ENCODE measurements at places on chromosomes 5 and 9. TPM values are rescaled to one million over a fixed set of nuclear protein-coding genes. Genes with fewer than 3 reads are reported as not detected.
A peak's percentile ranks its signal among the peaks of the same experiment; 100 is the strongest.

The TEX48 gene
- total RNA-seq = not detected

The RASEF gene
- 0.25 TPM for total RNA-seq

The SLC36A2 gene
- not detected for total RNA-seq

GRCh38 chr9:129731477-129732085 is 21.3 kb downstream of the PTGES start:
- H3K36me3 ChIP-seq = no peaks in the 10 kb centered on the region
- peaks cover 2% of the 10 kb centered on the region for H3K27me3 ChIP-seq
- H3K27ac ChIP-seq = no peak overlapping the region
- peaks cover 2% of the 10 kb centered on the region for H3K4me1 ChIP-seq
- no peak for DNase-seq
- H3K4me3 ChIP-seq = no peak overlapping the region

GRCh38 chr9:111621895-111622480 is 9.1 kb upstream of the DNAJC25 start:
- H3K27ac ChIP-seq = no peak overlapping the region
- peak; percentile 43 for DNase-seq
- H3K27me3 ChIP-seq = peaks cover 2% of the 10 kb centered on the region
- no peaks in the 10 kb centered on the region for H3K36me3 ChIP-seq
- no peaks in the 10 kb centered on the region for H3K4me1 ChIP-seq

- no peak overlapping the region for H3K4me3 ChIP-seq
- H3K36me3 ChIP-seq = no peaks in the 10 kb centered on the region
- H3K27ac ChIP-seq = no peak overlapping the region
- DNase-seq = no peak
- no peaks in the 10 kb centered on the region for H3K27me3 ChIP-seq
- peaks cover 16% of the 10 kb centered on the region for H3K4me1 ChIP-seq
Measured at GRCh38 chr5:65986050-65986451, 59.7 kb downstream of the ERBIN start.

DNA sequence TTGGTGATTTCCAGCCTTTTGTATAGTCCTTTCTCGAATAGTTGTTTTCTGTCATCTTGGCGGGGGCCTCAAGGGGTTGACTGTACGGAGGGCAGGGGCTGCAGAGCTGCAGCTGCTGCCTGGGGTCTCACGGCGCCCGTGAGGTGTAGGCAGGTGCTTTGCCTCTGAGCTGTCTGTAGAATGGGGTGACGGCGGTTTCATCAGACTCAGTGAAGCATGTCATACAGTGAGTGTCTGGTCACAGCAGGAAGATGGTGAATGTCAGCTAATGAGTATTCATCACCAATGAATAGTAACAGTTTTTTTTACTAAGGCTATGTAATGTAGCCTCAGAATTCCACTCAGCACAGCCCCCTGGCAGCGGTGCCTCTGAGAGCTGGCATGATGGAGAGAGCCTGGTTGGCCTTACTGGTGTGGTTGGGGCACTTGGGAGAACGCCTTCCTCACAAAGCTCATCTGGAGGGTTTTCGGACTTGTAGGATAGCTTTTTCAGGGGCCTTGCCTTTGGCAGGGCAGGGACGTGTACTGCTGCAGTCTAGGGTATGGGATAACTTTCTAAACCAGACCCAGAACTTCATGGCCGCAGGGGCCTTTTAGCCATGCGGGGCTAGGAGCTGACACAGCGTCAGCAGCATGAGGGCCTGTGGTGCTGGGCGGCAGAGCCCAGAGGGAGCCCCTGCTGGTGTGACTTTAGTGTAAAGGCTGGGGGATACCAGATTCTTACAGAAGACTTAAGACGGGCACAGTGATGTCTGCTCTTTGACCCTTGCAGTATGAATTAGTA is 15.0 kb downstream of the TENT4A start:
- H3K27me3 ChIP-seq = no peaks in the 10 kb centered on the region
- peak overlapping the region; percentile 10 for H3K4me3 ChIP-seq
- no peaks in the 10 kb centered on the region for H3K36me3 ChIP-seq

- no peak overlapping the region for H3K4me3 ChIP-seq
- DNase-seq = no peak
- peaks cover 8% of the 10 kb centered on the region for H3K27me3 ChIP-seq
Measured at GRCh38 chr9:89386206-89386605, 67.9 kb downstream of the SECISBP2 start.

GRCh38 chr5:125837866-125838265 is 585.3 kb upstream of the GRAMD2B start:
- H3K27ac ChIP-seq = no peak overlapping the region
- no peak overlapping the region for H3K4me3 ChIP-seq
- DNase-seq = no peak
- peaks cover 23% of the 10 kb centered on the region for H3K4me1 ChIP-seq
- no peaks in the 10 kb centered on the region for H3K27me3 ChIP-seq
- peaks cover 12% of the 10 kb centered on the region for H3K36me3 ChIP-seq

- no peak overlapping the region for H3K27ac ChIP-seq
- no peak for DNase-seq
- no peak overlapping the region for H3K4me3 ChIP-seq
- H3K27me3 ChIP-seq = peaks cover 7% of the 10 kb centered on the region
Measured at GRCh38 chr9:36812556-36812955, 221.5 kb downstream of the PAX5 start.

DNA sequence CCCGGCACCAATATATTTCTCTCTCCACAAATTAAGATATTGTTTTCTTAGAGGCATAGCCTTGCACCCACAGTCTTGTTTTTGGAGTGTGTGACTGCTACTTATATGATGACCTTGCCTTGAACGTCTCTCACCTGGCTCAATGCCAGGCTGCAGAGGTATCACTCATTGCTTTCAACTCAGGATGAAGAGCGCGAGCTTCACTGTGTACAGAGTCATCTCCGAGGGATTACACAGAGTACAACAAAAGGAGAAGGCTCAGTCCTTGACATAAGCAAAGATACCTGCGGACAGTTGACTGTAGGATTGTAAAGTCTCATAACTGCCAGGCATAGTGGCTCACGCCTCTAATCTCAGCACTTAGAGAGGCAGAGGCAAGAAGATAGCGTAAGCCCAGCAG is 53.8 kb downstream of the CD180 start:
- H3K27ac ChIP-seq = no peak overlapping the region
- H3K36me3 ChIP-seq = no peaks in the 10 kb centered on the region
- no peaks in the 10 kb centered on the region for H3K27me3 ChIP-seq
- no peak for DNase-seq
- no peak overlapping the region for H3K4me3 ChIP-seq
- H3K4me1 ChIP-seq = no peaks in the 10 kb centered on the region

DNA sequence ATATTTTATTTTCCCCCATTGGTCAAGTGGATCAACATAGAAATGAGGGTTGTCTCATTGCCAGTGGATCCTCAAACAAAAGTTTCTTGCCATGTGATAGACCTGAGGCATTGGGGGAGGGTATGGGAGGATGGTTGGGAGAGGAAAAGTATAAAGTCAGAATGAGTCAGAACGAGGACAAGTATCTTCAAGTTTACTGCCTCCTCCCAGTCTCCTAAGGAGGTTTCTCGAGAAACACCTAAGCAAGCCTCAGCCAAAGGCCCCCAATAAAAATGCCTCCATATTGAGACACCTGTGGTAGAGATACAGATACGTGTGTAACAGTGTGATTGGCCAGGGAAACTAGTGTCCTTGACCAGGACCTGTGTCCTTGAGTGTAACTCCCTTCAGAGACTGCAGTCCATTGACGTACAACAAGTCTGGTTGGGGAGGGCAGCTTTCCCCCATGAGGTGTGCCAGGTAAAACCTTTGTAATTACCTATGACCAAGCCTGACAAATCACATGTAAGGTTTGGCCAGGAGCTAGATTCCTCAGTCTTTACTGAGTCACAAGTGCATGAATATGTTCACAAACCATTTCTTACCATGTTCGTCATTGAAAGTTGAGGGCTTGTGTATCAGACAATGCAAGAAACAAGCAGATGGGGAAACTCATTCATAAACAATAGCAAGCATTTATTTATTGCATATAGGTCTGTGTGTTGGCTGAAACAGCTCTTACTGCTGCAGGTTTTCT is 198.6 kb upstream of the SH3GL2 start:
- H3K36me3 ChIP-seq = no peaks in the 10 kb centered on the region
- H3K4me1 ChIP-seq = no peaks in the 10 kb centered on the region
- H3K27ac ChIP-seq = no peak overlapping the region
- no peak overlapping the region for H3K4me3 ChIP-seq
- DNase-seq = no peak
- no peaks in the 10 kb centered on the region for H3K27me3 ChIP-seq

GRCh38 chr5:32173267-32174010 is 680 bp downstream of the GOLPH3 start:
- H3K27ac ChIP-seq = peak overlapping the region; percentile 96
- H3K27me3 ChIP-seq = peaks cover 14% of the 10 kb centered on the region
- peak; percentile 50 for DNase-seq
- peaks cover 28% of the 10 kb centered on the region for H3K4me1 ChIP-seq
- peaks cover 9% of the 10 kb centered on the region for H3K36me3 ChIP-seq

- H3K4me3 ChIP-seq = peak overlapping the region; percentile 3
- no peaks in the 10 kb centered on the region for H3K27me3 ChIP-seq
- peaks cover 19% of the 10 kb centered on the region for H3K4me1 ChIP-seq
- no peaks in the 10 kb centered on the region for H3K36me3 ChIP-seq
- DNase-seq = no peak
Measured at GRCh38 chr5:112554101-112554977, 135.3 kb upstream of the EPB41L4A start.

DNA sequence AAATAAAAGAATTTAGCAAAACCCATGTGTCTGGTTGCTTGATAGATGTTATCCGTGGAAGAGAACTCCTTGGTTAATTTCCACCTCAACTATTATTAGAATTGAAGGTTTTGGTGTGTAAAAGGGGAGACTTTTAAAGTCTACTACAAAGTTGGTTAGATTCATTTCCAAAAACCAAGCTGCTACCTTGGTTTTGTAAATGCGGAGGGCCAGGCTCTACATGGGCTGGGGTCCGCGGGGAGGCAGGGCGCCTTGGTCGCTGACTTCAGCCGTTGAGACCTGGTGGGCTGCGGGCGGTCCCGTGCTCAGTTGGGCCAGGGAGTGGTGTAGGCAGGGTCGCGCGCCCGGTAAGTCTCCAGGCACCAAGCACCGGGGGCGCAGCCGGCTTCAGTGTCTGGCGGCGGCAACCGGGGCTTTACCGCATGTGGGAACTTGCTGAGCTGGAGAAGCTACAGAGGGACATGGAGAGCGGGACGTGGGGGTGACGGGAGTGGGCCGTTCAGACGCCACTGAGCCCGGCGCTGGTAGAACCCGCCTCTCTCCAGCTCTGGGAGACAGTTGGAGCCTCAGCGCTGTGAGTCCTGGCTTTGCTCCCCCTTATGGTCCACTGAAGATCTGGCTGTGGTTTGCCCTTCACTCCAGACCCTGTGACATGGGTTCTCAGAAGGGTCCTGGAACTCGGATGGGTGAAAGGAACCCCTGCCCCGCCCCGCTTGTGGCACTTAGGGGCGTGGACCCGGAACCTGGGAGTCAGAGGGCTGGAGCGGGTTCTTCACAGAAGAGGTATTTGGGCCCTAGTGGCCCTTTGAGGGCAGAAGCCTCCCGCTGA is 11.8 kb downstream of the NR2F1 start:
- H3K27me3 ChIP-seq = peaks cover 36% of the 10 kb centered on the region
- no peak overlapping the region for H3K27ac ChIP-seq
- DNase-seq = peak; percentile 33
- H3K4me3 ChIP-seq = no peak overlapping the region
- H3K36me3 ChIP-seq = no peaks in the 10 kb centered on the region
- H3K4me1 ChIP-seq = peaks cover 2% of the 10 kb centered on the region

- peaks cover 18% of the 10 kb centered on the region for H3K36me3 ChIP-seq
- no peak overlapping the region for H3K4me3 ChIP-seq
- DNase-seq = no peak
- peak overlapping the region; percentile 48 for H3K27ac ChIP-seq
- H3K4me1 ChIP-seq = peaks cover 26% of the 10 kb centered on the region
Measured at GRCh38 chr5:144017631-144018030, 152.8 kb downstream of the YIPF5 start.

- no peak overlapping the region for H3K4me3 ChIP-seq
- no peaks in the 10 kb centered on the region for H3K27me3 ChIP-seq
- no peak for DNase-seq
- no peaks in the 10 kb centered on the region for H3K4me1 ChIP-seq
- no peaks in the 10 kb centered on the region for H3K36me3 ChIP-seq
- no peak overlapping the region for H3K27ac ChIP-seq
Measured at GRCh38 chr5:65699338-65699737, 22.6 kb downstream of the SGTB start.

- H3K4me1 ChIP-seq = no peaks in the 10 kb centered on the region
- no peaks in the 10 kb centered on the region for H3K36me3 ChIP-seq
- DNase-seq = peak; percentile 39
- peak overlapping the region; percentile 67 for H3K4me3 ChIP-seq
- no peak overlapping the region for H3K27ac ChIP-seq
Measured at GRCh38 chr5:16179936-16180788, 571 bp upstream of the MARCHF11 start.

DNA sequence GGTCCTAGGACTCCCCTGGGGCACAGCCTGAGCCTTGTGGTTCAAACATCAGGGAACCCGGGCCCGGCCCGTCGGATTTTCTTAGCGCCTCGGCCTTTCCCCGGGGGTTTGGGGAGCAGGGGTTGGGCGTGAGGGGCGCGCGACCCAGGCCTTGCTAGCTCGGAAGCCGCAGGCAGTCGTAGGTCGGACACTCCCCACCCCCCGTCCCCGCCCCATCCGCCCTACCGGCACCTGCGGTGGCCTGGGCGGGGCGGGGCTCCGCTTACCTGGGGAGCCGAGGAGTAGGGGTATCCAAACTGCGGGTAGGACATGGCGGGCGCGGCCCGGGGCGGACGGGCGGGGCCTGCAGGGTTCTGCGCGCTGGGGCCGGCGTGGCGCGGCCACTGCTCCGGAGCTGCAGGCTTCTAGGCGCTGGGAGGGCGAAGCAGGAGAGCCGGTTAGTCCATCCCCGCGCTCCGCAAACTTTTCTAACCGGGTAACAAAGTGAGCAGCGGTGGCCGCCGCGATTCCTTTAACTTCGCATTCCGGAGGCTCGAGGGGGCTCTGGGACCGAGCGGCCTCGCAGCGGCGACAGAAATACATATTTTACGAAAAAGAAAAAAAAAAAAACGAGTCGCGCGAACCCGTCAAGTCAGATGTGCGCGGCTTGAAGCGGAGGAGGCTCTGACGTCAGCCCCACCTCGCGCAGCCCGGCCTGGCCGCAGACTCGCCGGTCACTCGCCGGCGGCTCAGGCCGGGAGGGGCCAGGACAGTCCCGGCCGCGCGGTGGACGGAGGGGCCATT is at the start of gene IRX4:
TSS of gene IRX4 (minus strand) at position 589 of the 783 bp plus-strand sequence. CDS start at position 311, 278 bp downstream.
- peak within 1 kb of the TSS; percentile 65 for H3K4me3 ChIP-seq
- no peak within 1 kb of the TSS for H3K27ac ChIP-seq
- peaks cover 3% of the 10 kb centered on the region for H3K4me1 ChIP-seq
- peaks cover 29% of the 10 kb centered on the region for H3K27me3 ChIP-seq
- no peaks in the 10 kb centered on the region for H3K36me3 ChIP-seq

GRCh38 chr9:19416143-19416542 is 7.3 kb downstream of the ACER2 start:
- peaks cover 4% of the 10 kb centered on the region for H3K27me3 ChIP-seq
- no peak for DNase-seq
- peaks cover 27% of the 10 kb centered on the region for H3K36me3 ChIP-seq

Measured in glutamatergic neuron (in vitro differentiated cells).